Spleen (tissue), 13 donors: ENCODE measurements at places on chromosomes 12 and 14. TPM values are rescaled to one million over a fixed set of nuclear protein-coding genes. Genes with fewer than 3 reads are reported as not detected.
A peak's percentile ranks its signal among the peaks of the same experiment; 100 is the strongest.

The PLEK2 gene
- total RNA-seq, result 0.97 TPM

The CDKN3 gene
- 13.8 TPM for total RNA-seq

The ESPL1 gene
- total RNA-seq, result 2.9 TPM

- no peak for DNase-seq
These were observed 237.6 kb upstream of the CRY1 start for GRCh38 chr12:107330831-107331431.

DNA sequence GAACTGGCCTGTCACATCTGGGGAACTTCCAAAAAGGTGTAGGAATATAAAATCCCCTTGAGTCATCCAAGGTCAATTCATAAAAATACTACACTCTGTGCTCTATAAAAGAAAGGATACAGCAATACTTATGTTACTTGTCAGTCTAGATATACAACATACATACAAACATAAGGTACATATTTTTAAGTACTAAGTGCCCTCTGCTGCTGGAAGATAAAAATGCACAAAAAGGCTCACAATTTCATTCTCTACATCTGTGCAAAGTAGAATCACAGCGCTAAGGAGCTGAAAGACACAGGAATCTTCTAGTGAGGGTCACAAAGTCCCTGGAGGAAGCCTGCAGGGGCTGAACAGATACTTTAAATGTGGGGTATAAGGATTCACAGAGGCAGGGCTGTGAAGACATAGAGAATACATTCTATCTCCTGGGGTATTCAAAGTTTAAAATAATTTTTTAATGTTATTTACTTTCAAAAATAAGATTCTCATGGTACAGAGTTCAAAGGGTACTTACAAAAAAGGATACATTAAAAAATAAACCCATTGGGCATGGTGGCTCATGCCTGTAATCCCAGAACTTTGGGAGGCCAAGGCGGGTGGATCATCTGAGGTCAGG is 10.2 kb upstream of the GOLGA5 start:
- DNase-seq, result no peak

DNA sequence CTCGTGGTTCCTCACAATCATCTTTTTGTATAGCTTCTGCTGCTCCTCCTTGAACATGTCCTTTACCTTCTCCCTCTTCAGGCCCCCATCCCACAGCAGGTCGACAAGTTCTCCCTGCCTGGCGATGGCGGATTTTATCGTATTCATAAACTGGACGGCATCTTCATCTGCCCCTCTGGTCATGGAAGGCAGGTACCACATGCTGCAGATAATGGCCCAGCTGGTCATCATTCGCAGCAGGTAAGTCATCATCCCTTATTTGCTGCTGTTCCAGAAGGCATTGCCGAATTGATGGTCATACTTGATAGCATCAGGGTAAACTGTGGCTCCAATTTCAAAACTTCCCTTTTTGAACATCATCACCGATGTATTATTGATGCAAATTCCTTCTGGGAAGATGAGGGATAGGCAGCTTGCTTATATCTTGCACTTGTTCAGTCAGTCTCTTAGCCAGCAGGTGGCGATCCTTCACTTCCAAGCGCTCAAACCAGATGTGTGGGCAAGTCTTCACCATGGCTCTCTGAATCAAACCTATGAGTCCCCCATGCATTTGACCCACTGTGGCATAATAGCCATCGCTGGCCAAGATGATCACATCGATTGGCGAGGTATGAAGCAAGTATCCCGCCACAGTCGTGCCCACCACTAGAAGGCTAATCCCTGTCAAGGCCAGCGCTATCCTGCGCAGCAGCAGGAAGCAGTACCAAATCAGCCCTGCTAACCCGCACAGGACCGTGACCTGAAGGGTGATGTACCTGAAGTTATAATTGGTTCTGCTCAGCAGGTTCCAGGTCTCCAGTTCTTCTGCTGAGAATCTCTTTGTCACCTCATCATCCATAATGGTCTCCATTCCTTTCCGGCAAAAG is 381.5 kb upstream of the STXBP6 start:
- DNase-seq, result no peak

- DNase-seq, result no peak
These were observed 58.4 kb upstream of the STAC3 start for GRCh38 chr12:57309420-57309819.

DNA sequence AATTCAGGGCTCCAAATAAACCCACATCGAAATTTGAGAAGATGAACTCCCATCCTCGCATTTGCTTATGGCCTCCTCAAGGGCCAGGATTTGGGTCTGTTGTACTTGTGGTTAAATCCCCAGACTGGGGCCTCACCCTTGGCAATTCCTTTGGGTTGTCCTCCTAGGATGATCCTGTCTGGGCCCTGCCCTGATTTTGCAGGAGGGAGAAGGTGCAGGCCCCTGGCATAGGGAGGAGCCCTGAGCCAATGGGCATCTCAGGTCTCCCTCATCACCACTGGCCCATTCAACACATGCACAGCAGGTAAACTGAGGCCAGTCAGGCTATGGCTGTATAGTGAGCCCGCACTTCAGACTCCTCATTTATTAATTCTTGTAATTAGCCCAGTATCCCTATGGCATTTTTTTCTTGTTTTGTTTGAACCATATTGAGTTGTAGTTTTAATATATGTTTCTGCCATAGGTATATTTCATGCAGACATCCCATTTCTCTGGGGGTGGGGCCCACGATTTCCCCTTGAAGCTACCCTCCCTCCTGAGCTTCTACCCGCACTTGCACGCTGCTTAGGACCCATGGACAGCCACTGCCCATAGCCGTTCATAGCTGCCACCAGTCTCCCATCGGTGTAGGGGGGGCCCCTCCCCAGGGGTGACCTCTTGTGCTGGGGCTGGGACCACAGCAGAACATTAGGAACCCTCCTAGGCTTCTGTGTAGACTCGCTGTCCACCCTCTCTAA is 67.1 kb upstream of the DDX11 start:
- peak; percentile 36 for DNase-seq

DNA sequence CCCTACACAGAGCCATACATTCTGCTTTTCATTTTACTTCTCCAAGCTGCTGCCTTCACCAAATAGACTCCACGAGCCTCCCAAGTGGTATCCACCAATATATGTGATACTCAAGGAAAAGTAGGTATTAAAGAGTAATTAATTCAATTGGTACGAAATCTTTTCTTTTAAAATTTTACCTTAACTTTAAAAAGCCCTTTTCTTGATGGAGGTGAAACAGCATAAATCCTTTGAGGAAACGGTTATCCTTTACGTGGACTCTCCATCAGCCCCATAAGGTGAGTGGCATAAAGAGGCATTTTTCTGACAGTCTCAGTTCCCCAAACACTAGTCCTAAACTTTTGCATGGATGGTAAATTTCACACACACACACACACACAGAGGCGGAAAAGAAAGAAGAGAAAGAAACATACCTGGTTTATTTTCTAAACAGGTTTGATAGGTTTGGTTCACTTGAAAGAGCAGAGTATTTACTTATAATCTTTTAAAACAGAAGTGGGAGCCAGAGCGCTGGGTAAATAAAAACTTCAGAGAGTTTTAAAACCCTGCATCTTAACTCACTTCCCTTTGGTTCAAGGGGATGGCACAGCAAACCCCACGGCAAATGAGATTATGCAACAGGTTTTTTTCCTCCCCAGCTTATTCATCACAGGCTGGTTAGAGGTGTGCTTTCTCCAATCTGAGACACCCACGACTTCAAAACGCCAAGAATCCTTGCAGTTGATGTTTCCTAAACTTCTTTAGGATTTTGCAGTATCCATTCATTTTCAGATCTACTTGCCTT is 1.9 kb downstream of the DUSP16 start:
- DNase-seq, result no peak

GRCh38 chr12:131121705-131122405 is 168.1 kb downstream of the ADGRD1 start:
- no peak for DNase-seq

- no peak for DNase-seq
These were observed 2.1 kb downstream of the CKAP4 start for GRCh38 chr12:106245767-106246166.
